ENCODE measurements at places on chromosomes 3 and 15.

GRCh38 chr15:43969802-43970375 lies 143.1 kb downstream of the WDR76 start:
- no peak for DNase-seq

GRCh38 chr15:101494251-101494796 lies 4.8 kb upstream of the PCSK6 start:
- DNase-seq: no peak

DNA sequence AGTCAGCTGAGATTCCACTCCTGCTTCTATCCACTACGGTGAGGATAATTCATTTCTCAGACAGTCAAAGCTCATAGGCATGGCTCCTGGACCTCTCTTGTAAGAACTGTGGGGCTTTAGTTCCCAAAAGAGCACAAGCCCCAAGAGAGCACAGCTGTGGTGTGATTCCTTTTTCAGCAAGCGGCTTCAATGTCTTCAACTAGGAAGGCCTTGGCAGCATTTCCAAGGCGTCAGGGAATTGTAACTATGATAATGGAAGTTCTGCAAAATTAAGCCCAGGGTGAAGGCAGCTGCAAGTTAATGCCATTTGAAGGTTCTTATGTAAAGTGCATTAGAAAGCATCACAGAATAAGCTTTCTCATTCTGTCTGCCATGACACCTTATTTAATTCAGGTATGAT lies 657.1 kb downstream of the GRM7 start:
- no peak for DNase-seq

- DNase-seq: no peak
Observed at GRCh38 chr3:182078316-182078715, 366.6 kb downstream of the SOX2 start.

DNA sequence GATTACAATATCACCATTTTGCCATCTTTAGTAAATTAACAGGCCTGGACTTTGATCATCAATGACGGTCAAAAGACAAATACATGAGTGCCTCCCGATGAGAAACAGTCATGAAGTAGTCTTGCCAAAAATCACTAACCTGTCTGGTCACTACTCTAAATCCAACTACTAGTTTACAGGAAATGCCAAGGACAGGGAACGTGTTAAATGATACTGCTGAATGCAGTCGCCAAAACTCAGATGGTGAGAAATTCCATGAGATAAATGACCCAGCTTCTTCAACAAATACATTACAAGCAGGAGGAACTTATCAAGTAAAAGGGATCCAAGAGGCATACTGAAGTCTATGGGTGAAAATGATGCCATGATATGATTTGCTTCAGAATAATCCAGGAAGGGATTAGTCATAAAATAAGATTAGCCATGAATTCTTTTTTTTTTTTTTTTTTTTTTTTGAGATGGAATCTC lies 35.8 kb upstream of the ATP13A3 start:
- no peak for DNase-seq

DNA sequence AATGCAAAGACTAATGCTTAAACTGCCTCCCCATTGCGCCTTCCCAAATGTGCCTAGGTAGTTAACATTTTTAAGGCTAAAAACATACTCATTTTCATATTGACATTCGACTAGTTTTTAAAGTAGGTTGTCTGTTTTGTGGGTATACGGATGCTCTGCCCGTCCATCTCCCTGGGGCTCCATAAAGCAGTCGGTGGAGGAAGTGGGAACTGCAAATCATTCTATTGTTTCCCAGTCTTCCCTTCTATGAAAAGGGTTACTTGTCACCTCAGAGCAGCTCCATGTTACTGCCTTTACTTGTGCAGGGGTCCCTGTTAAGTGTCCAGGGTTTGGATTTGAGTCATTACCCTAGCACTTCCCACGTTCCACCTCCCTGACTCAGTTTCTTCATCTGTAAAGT lies 10.9 kb downstream of the CHCHD6 start:
- no peak for DNase-seq

- DNase-seq: no peak
Observed at GRCh38 chr3:72679540-72680198, 168.6 kb downstream of the SHQ1 start.

DNA sequence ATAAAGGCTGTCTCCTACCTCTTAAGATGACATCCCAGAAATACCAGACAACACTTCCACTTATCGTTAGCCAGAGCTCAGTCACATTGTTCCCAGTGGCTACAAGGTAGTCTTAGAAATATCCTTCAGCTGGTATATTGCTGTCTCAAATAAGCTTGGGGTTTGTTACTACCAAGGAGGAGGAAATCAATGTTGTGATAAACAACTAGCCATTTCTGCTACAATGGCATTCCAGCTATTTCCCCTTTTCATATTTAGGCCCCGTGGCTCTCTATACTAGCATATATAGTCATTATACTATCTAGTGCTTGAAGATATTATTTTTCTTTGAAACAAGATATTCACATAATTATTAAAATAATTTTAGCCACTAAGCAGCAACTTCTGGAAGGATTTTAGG lies 56.5 kb downstream of the VPS8 start:
- no peak for DNase-seq

DNA sequence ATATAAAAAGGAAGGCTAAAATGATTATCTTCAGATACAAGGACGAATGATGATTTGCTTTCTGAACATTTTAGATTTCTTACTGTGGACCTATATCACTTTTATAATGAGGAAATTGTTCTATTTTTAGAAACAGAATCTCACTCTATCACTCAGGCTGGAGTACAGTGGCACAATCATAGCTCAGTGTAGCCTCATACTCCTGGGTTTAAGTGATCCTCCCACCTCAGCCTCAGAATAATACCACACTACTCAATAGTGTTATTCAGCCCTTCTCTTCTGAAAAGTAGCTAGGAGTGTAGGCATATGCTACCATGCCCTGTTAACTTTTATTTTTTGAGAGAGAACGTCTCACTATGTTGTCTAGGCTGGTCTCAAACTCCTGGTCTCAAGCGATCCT lies 15.8 kb downstream of the DNAJC13 start:
- no peak for DNase-seq

DNA sequence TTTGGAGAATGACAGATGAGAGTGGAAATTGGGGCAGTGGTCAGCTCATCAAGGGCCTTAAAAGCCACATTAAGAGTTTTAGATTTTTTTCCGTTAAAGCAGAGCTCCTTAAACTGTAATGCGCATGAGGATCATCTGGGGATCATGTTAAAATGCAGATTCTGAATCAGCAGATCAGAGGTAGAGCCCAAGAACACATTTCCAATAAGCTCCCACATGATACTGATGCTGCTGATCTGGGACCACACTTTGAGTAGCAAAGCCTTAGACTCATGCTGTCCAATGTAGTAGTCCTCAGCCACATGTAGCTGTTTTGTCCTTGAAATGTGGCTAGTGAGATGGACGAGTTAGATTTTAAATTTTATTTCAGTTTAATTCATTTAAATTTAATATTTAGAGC lies 26.3 kb upstream of the POMGNT2 start:
- DNase-seq: no peak

DNA sequence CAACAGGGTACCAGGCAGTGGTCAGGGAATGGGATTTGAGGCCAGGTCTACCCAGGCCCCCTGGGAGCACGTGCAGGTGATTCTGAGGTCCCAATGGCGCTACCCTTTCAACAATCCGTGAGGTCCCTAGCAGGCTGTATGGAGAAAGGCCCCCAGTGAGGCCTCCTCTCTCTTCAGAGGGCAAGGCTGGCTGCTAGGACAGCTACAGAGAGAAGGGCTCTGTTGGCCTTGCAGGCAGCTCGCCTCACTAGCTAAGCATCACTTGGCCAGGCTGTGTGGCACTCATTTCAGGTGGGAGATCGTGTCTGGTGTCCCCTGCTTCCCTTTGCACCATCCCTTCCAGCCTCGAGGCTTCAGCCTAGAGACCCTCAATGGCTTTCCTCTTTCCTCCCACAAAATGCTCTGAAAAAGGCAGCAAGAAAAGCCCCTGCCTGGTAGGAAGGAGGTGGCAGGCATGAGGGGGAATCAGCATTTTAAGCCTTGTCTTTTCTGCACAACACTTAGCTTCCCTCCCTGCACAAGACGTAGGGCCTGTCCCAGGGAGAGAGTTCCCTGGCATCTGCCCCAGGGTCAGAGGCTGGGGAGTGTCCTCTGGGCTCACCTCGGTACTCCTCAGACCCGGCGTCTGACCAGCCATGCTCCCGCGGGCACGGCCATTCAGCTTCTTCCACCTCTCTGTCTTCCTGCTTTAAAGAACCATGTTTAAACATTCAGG lies 111.8 kb downstream of the ASB7 start:
- no peak for DNase-seq

DNA sequence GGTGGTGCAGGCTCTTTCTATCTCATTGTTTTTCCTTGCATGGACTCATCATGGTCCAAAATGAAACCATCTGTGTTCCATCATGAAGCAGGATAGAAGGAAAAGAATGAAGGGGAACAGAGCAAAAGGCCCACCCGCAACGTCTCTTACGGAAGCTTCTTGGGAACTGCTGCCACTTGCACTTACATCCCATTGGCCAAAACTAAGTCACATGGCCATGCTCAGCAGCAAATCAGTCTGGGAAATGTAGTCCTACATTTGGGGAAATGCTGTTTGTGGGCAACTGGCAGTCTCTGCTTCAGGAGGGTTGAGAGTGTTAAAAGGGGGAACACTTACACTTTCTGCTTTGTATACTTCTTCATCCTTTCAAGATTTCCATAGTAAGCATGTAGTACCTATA lies 191.6 kb downstream of the SV2B start:
- DNase-seq: peak; percentile 68

DNA sequence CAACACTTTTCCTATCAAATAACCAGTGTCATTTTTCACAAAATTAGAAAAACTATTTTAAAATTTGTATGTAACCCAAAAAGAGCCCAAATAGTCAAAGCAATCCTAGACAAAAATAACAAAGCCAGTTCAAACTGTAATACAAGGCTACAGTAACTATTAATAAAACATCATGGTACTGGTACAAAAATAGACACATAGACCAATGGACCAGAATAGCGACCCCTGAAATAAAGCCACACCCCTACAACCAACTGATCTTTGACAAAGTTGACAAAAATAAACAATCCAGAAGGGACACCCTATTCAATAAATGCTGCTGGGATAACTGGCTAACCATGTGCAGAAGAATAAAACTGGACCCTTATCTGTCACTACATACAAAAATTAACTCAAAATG lies 19.9 kb downstream of the TM4SF18 start:
- DNase-seq: no peak

- no peak for DNase-seq
Observed at GRCh38 chr15:68987120-68987519, 27.4 kb upstream of the NOX5 start.

- DNase-seq: peak; percentile 74
Observed at GRCh38 chr3:177451864-177452830, 254.9 kb upstream of the TBL1XR1 start.

- no peak for DNase-seq
Observed at GRCh38 chr15:93007994-93008393, 81.0 kb downstream of the RGMA start.

- no peak for DNase-seq
Observed at GRCh38 chr3:63862804-63863149, 828 bp downstream of the THOC7 start.

DNA sequence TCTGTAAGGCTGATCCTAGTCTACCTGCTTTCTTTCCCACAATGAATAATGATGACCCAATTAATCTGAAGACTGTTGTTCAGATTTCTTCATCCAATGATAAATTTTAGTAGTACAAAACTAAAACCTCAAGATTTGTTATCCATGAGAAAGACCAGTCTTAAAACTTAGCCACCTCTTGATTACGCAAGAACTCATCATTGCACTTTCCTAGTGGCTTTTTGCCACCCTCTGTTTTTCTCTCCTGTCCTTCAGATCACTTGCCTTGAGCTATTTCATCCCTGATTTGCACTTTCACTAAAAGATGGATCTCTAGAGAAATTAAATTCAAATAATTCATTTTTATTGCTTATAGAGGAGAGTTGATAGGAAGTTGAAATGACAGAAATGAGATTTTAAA lies 142.7 kb upstream of the RBMS3 start:
- DNase-seq: no peak

DNA sequence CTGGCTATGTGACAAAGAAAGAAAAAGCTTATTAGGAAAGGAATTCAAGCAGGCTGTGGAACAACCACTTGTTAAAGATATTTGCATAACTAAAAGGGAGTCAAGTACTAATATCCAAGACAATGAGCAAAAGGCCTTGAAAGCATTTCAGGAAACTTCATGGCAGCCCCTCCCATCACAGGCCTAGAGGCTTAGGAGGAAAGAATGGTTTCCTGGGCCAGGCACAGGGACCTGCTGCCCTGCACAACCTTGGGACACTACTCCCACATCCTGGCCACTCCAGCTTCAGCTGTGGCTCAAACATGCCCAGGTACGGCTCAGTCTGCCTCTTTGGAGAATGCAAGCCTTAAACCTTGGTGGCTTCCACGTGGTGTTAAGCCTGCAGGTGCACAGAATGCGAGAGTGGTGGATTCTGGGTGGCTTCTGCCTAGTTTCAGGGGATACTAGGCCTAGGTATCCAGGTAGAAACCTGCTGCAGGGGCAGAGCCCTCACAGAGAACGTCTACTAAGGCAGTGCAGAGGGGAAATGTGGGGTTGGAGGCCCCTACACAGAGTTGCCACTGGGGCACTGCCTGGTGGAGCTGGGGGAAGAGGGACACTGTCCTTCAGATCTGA lies 121.6 kb downstream of the OPA1 start:
- DNase-seq: no peak

GRCh38 chr15:58522865-58523264 lies 91.1 kb downstream of the LIPC start:
- DNase-seq: no peak

- DNase-seq: no peak
Observed at GRCh38 chr15:78023865-78024518, 53.5 kb downstream of the TBC1D2B start.

- DNase-seq: no peak
Observed at GRCh38 chr3:112456147-112456546, 43.1 kb downstream of the BTLA start.

- no peak for DNase-seq
Observed at GRCh38 chr3:29215948-29216347, 64.9 kb upstream of the RBMS3 start.

DNA sequence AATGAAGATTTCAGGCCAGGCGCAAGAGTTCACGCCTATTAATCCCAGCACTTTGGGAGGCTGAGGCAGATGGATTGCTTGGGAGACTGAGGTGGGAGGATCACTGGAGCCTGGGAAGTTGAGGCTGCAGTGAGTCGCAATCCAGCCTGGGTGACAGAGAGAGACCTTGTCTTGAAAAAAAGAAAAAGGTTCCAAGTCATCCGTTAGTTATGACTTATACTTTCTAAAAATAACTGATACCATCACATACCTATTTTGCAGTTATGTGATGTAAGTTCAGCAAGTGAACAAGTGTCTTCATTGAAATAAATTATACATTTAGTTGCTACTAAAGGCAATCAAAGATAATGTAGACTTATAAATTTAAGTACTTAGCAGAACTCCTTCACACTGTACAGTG lies 22.1 kb downstream of the CLPX start:
- DNase-seq: no peak

DNA sequence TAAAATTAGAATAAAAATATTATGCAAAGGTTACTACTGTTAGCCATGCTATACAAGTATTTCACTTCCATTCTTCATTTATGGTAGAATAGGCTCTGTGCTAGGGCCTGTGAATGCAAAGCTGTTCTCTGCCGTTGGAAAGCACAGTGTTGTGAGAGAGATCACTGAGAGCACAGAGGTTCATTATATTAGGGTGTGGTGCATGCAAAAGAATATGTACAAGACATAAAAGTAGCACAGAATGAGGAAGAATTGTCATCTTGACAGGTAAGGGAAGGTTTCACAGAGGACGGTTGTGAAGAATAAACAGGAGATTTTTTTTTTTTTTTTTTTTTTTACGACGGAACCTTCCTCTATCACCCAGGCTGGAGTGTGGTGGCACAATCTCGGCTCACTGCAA lies 25.2 kb upstream of the FNDC3B start:
- no peak for DNase-seq

GRCh38 chr15:100727291-100727851 lies 125.0 kb downstream of the ASB7 start:
- no peak for DNase-seq
